ENCODE measurements at places on chromosomes 4 and X.

DNA sequence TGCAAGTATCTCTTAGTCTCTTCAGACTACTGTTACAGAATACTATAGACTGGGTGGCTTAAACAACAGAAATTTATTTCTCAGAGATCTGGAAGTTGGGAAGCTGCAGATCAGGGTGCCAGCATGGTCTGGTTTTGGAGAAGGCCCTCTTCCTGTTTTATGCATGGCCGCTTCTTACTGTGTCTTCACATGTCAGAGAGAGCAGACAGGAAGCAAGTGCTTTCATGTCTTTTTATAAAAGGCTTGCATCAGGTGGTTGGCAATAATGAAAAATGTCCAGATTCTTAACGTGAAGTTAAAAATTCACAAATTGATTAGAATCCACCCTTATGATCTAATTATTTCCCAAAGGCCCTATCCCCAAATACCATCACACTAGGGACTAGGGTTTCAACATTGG, 284.9 kb downstream of the RPA4 start:
- DNase-seq = no peak

DNA sequence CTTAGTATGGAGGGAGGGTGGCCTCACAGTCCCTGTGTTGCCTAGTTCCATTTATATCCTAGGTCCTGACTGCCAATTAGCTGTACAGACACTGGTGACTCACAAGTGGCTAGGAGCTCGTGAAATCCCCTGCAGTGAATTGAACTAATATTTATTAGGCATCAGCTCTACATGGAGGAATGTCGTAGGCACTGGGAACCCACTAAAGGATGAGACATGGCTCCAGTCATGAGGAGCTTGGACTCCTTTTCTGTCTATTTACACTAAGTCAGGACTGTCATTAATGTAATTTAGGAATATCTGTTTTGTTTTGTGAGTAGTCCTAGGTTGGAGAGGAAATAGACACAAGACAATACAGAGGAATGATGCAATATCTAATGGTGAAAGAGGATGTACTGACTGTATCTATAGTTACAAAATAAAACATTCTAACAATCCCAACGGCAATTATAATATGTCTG, 67.7 kb downstream of the MID1IP1 start:
- no peak for DNase-seq

DNA sequence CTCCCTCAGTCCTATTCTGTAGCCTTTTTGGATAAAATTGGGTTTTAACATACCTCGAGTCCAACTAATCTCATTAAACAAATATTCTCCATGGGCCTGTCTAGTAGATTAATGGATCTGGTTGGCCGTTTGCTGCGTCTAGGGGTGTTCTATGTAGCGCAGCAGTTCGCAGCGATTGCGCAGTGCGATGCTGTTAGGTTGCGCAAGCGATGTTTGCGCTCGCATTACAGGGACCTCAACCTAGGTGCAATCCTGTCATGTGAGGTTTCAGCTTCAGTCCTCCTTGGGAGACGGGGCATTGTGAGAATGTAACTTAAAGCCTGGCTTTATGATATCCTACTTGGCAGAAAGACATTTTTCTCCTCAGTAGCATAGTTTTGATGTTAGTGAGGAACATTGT, 14.0 kb downstream of the OGT start:
- no peak for DNase-seq

DNA sequence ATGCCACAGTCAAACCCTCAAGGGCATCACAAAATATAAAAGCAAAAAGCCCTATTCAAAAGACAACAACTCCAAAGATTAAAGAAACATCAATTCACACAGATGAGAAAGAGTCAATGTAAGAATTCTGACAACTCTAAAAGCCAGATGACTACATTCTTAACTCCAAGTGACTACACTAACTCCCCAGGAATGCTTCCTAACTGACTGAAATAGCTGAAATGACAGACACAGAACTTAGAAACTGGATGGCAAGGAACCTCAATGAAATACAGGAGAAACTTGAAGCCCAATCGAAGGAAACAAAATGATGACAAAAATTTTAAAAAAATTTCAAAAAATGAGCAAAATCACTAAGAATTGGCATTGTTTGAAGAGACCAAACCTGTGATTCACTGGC, 1047.6 kb upstream of the PCDH10 start:
- no peak for DNase-seq

- DNase-seq = no peak
Observed at GRCh38 chr4:87911252-87911774, 64.2 kb upstream of the SPP1 start.

DNA sequence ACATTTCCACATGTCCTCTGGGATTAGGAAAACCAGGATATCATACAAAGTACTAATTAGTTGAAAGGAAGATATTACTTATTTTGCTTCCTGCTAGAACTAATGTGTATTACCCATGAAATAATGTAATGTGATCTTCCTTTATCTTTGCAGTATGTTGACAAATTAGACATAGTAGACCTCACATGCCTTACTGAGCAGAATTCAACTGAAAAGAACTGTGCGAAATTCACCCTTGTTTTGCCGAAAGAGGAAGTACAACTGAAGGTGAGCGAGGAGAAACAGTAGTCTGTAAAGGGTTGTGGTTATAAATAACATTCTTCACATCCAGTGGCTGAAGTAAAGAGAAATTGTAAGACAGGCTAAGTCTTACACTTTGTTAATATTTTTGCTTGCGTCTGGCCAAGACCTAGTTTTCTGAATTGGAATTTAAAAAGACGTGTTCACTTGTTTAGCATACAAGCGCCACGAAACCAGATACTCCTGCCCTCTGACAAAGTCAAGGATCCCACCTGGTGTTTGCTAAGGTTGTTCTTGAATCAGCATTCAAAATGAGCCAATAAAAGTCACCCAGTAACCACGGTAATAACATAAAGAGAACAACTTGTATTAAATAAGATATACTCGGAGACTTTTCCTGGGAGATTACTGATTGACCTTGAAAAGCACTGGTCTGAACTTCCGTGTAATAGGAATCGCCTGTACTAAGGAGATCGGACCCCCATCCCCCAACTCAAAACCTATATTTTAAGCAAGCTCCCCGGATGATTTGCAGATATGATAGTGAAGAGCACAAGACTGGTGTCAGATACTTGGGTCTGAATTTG, 16.9 kb downstream of the STAP1 start:
- peak; percentile 72 for DNase-seq

- no peak for DNase-seq
Observed at GRCh38 chr4:106062452-106062875, 167.2 kb downstream of the NPNT start.

GRCh38 chr4:113026556-113026955, 22.9 kb upstream of the ANK2 start:
- DNase-seq = no peak

DNA sequence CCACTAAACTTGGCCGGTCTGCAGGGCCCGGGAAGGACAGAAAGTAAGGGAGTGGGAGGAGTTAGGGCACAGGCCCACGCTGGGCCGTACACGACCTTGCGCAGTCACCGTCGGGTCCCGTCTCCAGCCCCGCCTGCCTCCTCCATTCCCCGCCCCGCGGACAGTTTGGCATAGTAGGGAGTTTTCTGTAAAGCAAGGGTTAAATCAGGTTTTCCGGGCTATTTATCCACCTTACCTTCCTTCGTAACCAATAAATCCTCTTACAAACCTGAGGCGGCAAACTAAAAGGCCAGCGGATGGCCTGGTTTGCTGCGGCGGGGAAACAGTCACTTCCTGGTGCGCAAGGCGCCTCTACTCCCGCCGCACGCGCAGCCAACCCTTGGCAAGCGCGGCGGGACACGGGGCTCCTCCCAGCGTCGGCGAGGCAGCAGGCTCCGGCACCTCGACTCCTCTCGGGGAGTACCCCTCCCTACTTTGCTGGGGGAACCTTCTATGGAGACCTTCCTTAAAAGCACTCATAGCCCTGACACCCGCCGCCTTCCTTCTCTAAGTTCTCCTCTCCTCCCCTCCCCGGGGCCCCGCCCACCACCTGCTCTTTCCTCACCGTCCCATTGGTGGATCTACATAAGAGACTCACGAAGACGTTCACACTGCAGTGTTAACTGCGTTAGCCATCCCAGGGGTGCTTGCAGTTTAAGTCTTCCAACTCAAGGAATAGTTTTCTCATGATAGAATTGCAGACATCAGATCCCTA, at the start of gene TRMT2B:
TSS of gene TRMT2B (minus strand) at position 563 of the 754 bp plus-strand sequence. CDS start 9,822 bp downstream, outside the sequence.
- DNase-seq = peak; percentile 28

GRCh38 chr4:48976041-48976440, 10.0 kb upstream of the CWH43 start:
- no peak for DNase-seq

GRCh38 chr4:142318280-142318679, 527.8 kb downstream of the INPP4B start:
- DNase-seq = no peak

DNA sequence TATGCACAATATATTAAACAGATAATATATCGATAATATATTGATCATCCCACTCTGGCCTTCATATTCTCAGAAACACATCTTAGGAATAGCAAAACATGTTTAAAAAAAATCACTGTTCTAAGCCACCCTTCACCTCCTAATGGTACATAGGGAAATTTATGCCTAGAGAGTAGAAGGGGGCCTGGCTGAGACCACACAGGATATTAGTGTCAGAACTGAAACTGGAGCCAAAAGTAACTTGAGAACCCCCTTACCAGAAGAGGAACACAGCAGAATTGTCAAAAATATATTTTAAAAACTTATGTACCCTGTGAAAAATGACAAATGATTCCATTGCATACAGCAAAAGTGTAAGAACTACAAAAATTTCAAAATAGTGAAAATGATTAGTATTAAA, 173.1 kb downstream of the VSIG4 start:
- DNase-seq = no peak

DNA sequence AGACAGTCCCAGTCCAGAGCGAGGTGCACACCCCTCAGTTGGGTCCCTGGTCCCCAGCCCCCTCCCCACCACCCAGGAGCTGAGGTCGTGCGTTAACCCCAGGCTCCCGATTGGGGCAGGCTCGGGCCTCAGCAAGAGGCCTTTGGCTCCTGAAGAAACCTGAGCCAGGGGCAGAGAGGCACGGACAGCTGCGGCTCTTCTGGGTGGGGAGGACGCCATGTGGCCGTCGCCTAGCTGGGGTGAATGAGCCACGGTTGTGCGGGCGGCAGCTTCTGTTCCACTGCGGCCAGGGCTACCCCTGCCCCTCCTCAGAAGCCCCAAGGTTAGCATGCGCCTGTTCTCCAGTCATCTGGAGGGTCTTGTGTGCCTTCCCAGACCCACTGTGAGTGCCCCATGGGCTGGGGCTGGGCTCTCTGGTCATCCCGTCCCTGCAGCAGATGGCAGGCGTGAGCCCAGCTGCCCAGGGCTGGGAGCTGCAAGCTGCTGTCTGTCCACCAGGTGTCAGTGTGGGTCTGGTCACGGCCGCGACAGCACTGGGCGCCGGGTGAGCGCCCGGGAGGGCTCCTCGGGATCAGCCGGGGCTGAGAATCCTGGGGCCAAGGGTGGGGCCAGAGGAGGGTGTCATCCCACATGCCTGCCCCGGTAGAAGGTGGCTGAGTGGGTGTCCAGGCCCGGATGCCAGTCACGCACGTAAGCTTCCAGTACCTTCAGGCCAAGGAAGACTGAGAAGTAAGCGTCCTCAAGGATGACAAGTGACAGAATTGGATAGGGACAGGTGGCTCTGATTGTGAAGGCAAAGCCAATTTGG, 21.9 kb downstream of the ATP2B3 start:
- DNase-seq = peak; percentile 7

- no peak for DNase-seq
Observed at GRCh38 chrX:56783450-56783831, 54.4 kb downstream of the NBDY start.

- DNase-seq = no peak
Observed at GRCh38 chrX:154380153-154380552, 1.1 kb downstream of the EMD start.

DNA sequence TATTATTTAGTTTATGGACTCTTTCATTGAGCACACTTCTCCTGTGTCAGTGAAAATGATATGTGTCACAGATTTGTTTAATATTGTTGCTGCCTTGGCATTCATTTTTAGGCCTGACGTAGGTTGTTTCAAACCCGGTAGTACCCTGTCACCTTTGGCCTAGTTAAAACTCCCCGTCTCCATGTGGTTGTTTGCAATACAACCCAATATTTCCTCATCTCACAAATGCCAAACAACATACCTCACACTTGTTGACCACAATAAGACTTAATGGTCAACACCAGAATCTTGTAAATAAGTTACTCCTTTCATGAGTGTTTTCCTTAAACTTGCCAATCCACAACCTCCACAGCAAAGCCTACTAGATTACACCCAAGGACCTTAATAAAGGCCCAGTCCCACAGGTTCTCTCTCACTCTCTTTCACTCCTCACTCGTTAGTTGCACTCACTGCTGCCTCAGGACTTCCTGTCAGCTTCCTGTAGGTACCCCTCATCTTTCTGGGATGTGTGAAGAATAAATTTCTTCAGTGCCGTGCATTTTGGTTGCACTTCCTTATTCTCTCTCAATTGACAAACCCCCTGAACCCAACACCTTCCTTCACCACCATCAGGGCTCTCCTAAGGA, 31.3 kb downstream of the IL13RA2 start:
- no peak for DNase-seq

- DNase-seq = no peak
Observed at GRCh38 chr4:80253510-80253909, 13.0 kb upstream of the FGF5 start.

DNA sequence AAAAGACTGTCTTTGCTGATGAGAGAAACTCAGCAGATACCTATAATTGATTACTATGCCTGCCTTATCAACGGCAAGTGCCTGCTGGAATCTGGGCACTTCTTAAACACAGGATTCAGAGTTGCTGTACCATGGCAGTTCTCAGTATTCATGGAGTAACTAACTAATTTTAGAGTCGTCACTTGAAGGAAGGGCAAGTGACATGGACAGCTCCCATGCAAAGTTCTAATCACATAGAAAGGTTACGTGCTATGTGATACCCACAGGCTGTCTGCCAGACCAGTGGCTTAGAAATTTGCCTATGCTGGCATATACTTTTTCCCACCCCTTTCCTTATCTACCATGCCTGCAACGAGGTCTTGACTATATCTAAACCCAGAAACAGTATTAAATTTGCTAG, 931.1 kb upstream of the TENM3 start:
- no peak for DNase-seq

- DNase-seq = no peak
Observed at GRCh38 chrX:118861338-118861737, 37.7 kb downstream of the ZCCHC12 start.

DNA sequence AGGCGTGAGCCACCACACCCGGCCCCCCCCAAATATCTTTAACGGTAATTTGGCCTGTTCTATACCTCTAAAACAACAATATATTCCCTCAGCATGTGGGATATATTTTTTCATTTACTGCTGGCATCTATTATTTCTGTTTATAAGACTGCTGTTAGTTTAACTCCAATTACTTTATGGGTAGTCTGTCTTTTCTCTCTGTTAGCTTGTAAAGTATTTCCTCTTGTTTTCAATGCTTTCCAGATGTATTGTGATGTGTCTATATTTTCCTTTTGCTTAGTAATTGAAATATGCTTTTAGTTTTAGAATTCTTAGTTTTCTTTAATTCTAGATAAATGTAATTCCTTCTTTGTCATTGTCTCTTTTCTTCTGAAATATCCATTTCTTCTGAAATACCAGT, 445.8 kb downstream of the ANKRD50 start:
- DNase-seq = no peak

DNA sequence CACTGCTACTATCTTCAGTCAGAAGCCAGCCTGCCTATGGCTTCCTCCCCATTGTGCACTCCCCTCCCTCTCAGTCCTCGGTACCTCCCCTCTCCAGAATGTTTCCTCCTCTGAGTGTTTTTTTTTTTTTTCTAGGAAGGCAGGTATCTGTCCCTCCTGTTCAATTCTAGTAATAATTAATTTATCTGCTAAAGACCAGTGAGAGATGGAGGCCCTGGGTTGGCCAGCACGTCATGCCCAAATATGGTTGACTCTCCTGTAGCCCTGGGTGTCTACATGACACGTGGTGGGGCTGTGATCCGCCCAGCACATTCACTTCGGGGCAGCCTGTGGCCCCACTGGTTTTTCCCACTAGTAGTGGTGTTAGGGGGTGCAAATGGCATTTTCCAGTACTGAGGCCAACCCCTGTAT, 1.8 kb downstream of the FLNA start:
- DNase-seq = no peak

All from NCI-H187 (cell line).